Gastrocnemius medialis (tissue), 4 donors: ENCODE measurements at places on chromosomes 2 and 18. TPM values are rescaled to one million over a fixed set of nuclear protein-coding genes. Genes with fewer than 3 reads are reported as not detected.
A peak's percentile ranks its signal among the peaks of the same experiment; 100 is the strongest.

DNA sequence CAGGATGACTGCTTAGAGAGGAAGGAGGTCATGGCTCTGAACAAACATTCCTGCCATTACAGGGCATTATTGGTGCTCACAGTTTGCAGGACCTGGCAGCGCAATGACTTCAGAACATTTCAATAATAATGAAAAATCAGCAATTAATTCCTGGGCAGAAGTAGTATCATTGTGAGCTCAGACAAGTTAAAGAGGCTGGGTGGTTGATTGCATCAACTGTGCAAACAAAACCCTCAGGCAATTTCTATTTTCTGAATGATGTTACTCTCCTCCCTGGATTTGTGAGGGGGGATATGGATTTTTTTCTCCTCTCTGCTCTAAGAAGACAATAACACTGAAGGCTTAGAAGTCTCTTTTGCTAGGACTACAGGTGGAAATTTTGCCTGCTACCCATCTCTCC is 168.1 kb upstream of the TACR1 start:
- H3K27me3 ChIP-seq: no peaks in the 10 kb centered on the region
- DNase-seq: no peak
- no peaks in the 10 kb centered on the region for H3K36me3 ChIP-seq
- H3K4me3 ChIP-seq: no peak overlapping the region
- no peaks in the 10 kb centered on the region for H3K4me1 ChIP-seq

The ALMS1 gene
- total RNA-seq: 10.0 TPM

DNA sequence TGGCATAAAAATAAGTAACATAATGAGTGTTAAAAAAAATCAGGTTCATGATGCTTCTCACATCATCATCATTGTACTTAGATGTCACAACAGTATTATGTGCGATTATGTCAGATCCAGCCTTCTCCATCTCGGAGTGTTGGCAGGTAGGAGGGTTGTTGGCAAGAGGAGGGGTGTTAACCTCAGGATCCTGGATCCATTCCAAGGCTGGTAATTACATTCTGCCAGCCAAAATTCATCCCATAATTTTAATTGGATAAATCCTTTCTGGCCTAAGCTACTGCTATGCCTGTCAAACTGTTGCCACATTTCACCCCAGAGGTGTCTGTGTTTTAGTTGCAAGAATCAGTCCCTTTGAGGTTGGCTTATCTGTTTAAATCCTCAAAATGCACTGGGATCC is 891 bp upstream of the FTCDNL1 start:
- H3K4me1 ChIP-seq: peaks cover 5% of the 10 kb centered on the region
- no peak overlapping the region for H3K4me3 ChIP-seq
- H3K27me3 ChIP-seq: no peaks in the 10 kb centered on the region
- H3K36me3 ChIP-seq: no peaks in the 10 kb centered on the region

The CIB4 gene
- total RNA-seq: not detected

GRCh38 chr2:163812926-163813520 is 77.2 kb upstream of the FIGN start:
- no peak overlapping the region for H3K27ac ChIP-seq
- H3K27me3 ChIP-seq: no peaks in the 10 kb centered on the region
- no peak for DNase-seq

The EXOC6B gene
- total RNA-seq: 21.9 TPM

GRCh38 chr2:48343571-48344440 is 186.1 kb upstream of the STON1 start:
- peaks cover 39% of the 10 kb centered on the region for H3K4me1 ChIP-seq
- H3K36me3 ChIP-seq: no peaks in the 10 kb centered on the region
- no peak for DNase-seq
- peak overlapping the region; percentile 12 for H3K4me3 ChIP-seq

The CNGA3 gene
- not detected for total RNA-seq

DNA sequence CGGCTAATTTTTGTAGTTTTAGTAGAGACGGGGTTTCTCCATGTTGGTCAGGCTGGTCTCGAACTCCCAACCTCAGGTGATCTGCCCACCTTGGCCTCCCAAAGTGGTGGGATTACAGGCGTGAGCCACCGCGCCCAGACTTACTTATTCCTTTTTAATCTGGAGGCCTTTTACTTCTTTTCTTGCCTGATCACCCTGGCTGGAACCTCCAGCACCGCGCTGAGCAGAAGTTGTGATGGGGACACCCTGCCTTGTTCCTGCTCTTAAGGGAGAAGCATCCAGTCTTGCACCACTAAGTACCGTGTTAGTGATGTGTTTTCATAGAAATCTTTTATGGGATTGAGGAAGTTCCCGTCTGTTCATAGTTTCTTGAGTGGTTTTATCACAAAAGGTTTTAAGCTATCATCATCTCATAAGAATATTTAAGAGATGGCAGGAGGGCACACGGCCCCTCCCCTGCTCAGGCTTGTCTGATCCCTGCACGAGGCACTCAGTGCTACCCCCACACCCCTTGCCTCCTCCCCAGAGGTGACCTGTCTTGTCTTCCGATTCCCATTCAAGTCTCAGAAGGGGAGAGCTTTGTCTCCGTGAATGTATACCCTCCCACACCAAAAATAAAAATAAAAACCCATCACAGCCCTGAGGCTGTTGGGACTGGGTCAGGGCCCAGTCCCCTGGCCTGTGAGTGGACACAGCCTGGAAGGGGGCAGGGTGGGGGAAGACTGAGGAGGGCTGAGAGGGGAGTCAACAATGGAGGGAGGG is 65.3 kb upstream of the SMAD7 start:
- no peaks in the 10 kb centered on the region for H3K27me3 ChIP-seq
- DNase-seq: no peak
- H3K36me3 ChIP-seq: no peaks in the 10 kb centered on the region
- no peak overlapping the region for H3K4me3 ChIP-seq
- H3K27ac ChIP-seq: no peak overlapping the region
